ENCODE measurements at places on chromosomes 7 and 10.
A peak's percentile ranks its signal among the peaks of the same experiment; 100 is the strongest.

GRCh38 chr7:40658729-40659128 is 523.9 kb downstream of the SUGCT start:
- DNase-seq = no peak

DNA sequence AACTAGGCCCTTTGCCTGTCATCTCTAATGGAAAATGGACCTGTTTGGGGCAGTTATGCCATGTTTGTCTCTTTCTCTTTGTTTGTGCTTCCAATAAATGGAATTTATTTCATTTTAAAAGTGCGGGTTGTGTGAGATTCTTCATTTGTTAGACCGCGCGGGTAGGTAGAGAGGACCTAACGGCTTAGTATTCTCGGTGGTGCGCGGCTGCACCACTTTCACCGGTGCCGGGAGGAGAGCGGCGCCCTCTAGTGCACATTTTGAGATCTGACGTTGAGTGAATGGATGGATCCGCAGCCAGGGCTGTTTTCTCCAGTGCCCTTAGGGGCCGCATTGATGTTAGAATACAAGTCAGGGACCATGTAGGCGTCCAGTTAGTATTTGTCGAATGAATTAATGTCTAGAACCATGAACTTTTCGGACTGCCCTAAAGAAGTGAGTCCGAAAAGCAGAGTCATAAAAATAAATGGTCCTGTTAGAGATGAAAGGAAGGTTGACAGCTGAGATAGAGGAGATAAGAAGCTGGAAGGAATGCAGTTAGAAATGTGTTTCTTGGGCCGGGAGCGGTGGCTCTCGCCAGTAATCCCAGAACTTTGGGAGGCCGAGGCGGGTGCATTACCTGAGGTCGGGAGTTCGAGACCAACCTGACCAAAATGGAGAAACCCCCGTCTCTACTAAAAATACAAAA is 29.3 kb upstream of the GIMAP8 start:
- DNase-seq = peak; percentile 83

GRCh38 chr7:129925416-129926002 is 27.3 kb downstream of the UBE2H start:
- DNase-seq = no peak

GRCh38 chr7:92785923-92786322 is 50.5 kb downstream of the CDK6 start:
- no peak for DNase-seq

Data from stimulated activated CD4-positive, alpha-beta T cell treated with anti-CD3 and anti-CD28 coated beads, Interleukin-4, amount 100 ng/mL, for 1 hour (primary cell).